Stimulated activated CD4-positive, alpha-beta T cell treated with anti-CD3 and anti-CD28 coated beads, Interleukin-1b, Interleukin-23, amount 100 ng/mL, for 4 hours (primary cell): ENCODE measurements at places on chromosomes 3 and 15.

DNA sequence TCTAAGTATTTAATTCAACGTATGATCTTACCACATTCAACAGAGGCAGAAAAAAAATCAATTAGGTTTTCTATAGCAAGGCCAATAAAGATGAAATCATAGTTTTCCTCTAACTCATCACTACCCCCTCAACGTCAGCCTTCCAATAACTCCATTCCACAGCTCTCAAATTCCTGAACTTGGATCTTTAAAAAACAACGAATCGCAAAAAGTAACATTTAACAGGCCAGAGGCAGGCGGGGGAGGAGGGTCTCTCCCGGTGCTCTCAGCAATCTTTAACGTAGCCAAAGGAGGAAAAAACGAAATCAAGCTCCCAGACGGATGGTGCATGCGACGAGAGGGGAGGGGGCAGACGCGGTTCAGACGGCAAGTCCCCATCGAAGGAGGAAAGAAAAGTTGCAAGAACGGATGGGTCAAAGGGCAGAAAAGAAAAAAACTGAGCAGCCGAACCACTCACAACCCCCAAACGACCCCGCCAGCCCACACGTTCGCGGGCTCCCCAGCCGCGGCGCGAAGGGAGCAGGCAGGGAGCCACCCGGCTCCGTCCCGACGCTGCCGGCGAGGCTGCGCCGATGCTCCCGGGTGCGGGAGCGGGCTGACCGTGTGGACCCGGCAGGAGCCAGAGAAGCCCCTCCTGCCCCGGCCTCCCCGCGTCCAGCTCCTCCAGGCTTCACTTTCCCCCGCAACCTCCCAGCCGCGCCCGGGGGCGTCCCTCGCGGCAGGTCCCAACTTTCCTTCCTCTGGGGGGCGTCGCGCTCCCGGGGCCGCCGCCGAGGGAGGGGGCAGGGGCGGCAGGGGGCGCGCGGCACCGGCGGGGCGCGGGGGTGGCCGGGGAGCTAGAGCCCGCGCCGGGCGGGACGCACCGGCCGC, 703 bp downstream of the PEAK1 start:
- peak; percentile 34 for DNase-seq

GRCh38 chr15:82305621-82306048, 43.0 kb downstream of the SAXO2 start:
- no peak for DNase-seq

DNA sequence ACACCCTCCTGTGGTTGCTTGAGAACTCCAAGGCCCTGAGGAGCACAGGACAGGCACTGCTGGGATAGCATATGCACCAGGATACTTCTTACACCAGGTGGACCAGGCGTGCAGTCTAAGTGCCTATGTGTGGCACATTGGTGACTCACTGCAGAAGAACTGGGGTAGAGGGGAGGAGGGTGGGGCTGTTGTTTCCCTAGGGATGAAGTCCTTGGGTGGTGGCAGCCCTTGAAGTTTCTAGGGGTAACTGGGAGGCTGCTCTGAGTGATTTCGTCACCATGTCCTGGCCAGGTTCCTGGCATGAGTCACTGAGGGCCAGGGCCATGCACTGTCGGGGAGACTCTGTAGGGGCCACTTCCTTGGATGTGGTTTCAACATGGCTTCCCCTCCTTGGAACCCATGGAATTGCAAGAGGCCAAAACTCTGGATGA, 15.9 kb downstream of the MYZAP start:
- no peak for DNase-seq

DNA sequence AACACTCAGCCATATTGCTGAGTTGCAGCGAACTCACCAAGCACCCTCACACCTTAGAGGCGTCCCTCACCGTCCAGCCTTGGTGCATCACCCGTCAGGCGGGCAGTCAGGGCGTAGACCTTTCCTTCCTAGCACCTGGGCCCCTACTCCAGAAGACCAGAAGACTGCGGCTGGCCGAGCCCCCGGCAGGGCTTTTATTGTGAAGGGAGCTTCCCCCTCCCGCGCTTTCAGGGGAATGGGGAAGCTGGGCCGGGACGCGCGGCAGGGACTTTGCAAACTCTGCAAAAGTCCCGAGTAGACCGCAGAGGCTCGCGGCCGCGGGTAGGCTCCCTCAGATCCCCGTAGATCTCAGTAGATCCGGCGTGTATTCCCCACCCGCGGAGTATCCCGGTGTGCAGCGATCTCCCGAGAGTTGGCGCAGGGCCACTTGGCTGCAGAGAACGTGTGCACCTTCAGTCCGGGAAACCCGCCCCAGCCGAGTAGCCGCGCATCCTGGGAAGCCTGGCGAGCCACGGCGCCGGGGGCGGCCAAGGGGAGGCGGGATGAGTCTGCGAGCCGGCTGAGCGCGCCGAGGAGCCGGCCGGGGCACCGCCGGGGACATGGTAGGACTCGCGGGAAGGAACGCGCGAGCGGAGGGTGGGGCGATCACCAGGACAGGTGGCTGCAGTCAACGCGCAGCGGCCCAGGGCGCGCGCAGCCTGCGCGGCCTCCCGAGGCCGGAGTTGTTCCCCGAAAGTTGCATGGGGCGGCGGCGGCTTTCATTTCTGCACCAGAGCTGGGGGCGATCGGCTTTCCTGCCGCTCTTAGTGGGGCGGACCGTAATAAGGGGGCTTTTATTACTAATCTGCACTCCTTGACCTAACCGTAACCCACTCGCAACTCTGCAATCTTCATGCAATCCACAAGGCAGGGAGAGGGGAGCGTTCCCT, at the start of gene GASK1A:
TSS of gene GASK1A (plus strand) at position 268 of the 929 bp plus-strand sequence. CDS start at position 600, 332 bp downstream.
- no peak for DNase-seq

GRCh38 chr15:91975241-91975978, 121.9 kb downstream of the SLCO3A1 start:
- DNase-seq = no peak

- no peak for DNase-seq
Measured at GRCh38 chr3:183577346-183577745, 21.8 kb upstream of the KLHL6 start.

GRCh38 chr3:98777801-98778220, 14.7 kb downstream of the ST3GAL6 start:
- DNase-seq = no peak

- no peak for DNase-seq
Measured at GRCh38 chr3:33196538-33196937, 22.1 kb downstream of the SUSD5 start.

DNA sequence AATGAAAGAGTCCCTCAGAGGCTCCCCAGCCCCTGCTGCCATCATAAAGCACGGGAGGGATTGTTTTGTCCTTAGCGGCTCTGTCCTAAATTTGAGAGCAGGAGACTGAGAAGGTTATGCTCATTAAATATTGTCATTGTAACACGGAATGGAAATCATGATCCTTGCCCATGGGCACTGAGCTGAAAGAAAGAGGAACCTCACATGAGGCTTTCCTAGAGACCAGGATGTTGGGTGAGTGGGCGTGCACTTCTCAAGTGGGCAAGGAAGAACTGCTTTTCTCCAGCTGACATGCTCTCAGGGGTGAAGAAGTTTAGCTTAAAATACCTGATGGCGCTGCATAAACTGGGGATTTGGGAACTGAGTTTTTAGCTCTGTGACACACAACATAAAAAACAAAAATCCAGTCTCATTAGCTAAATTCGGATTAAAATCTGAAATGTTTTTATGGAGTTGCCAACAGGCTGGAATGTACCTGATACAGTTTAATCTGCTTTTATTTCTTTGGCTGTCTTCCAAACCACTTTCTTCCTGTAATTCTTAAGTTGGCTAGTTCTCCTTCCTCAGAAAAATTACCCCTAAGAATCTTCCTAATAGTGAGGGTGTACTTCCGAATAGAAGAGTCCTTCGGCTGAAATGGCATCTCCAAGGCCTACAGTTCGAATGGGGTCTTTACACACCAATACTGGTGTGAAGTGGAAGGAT, 31.7 kb downstream of the ADPGK start:
- DNase-seq = no peak

GRCh38 chr3:12893852-12894251, 52.5 kb upstream of the RPL32 start:
- no peak for DNase-seq

GRCh38 chr3:14139771-14140170, 14.9 kb downstream of the TMEM43 start:
- no peak for DNase-seq

DNA sequence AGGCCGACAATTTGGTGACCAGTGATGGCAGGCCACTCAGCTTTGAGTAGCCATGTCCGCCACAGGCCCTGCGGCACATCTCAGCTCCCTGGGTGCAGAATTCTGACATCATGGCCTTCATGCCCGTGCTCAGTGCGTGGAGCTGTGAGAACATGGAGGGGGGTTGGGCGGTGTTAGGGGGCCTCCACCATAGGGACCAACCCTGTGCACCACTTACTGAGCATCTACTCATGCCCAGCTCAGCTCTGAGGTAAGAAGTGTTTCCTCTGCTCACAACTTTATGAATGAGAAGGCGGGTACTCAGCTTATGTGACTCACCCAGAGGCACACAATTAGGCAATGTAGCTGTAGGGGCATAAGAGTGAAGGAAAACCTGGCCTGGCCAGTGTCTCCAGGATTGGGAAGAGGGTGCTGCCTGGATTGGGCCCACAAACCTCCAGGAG, 10.5 kb downstream of the ACOX2 start:
- no peak for DNase-seq

DNA sequence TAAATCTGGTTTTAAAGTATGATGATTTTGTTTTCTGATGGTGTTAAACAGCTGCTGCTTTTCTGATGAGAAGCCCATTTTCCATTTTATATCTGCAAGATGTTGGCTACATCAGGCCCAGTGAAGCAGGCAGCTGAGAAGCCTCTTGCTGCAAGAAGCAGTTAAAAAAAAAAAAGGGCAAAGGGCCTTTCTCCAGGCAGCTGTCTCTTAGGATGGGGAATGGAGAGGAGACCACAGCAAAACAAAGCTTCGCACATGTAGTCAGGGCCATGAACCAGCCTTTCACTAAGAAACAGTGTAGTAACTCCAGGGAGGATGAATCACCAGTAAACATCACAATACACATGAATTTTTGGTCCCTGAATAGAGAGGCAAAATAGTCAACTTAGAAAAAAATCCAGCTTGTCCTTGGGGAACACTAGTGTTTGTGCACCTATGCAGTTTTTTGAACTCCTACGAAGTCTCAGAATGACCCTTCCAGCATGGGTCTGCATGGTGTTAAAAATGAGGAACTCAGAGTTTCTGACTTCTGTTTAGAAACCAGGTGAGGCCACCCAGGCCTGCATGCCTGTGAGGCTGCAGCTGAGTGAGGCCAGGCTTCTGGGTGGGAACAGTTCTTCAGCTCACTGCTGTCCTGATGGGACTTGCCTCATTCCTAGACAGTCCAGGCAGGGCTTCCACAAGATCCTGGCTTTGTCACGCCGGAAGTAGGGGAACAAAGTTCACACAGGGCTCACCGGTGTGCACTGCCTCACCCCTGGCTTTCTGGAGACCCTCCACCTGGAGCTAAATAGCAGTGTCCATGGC, 518.7 kb downstream of the MCTP2 start:
- DNase-seq = no peak

- no peak for DNase-seq
Measured at GRCh38 chr3:76500746-76501275, 539.1 kb upstream of the ROBO2 start.

- no peak for DNase-seq
Measured at GRCh38 chr3:50100956-50101845, 12.5 kb downstream of the RBM5 start.

DNA sequence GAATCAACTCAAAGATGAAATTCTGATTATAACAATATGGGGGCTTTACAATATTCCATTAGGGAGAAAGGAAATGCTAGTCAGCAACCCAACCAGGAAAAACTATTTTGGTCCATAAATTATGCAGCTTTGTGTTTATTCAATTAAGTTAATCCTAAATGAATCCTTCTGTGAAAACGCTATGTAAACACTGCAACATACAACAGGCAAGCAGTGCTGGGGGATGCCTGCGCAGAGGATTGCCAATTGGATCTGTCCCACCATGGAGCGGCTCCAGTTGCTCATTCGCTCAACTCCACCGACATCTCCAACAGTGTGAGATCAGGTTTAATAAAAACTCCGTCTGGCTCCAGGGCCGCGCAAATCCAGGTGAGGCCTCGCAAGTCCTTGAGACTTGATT, 290.5 kb upstream of the VEPH1 start:
- no peak for DNase-seq
